Sigmoid colon (tissue), 7 donors: ENCODE measurements at places on chromosomes 6 and 20. TPM values are rescaled to one million over a fixed set of nuclear protein-coding genes. Genes with fewer than 3 reads are reported as not detected.

- H3K36me3 ChIP-seq = no peaks in the 10 kb centered on the region
- DNase-seq = no peak
- H3K4me3 ChIP-seq = no peak overlapping the region
- H3K27ac ChIP-seq = no peak overlapping the region
Observed at GRCh38 chr6:33863723-33864440, 60.1 kb upstream of the MLN start.

GRCh38 chr6:124535746-124536145 lies 426.5 kb upstream of the RNF217 start:
- no peak overlapping the region for H3K4me3 ChIP-seq
- H3K4me1 ChIP-seq = no peaks in the 10 kb centered on the region
- no peaks in the 10 kb centered on the region for H3K36me3 ChIP-seq
- no peak overlapping the region for H3K27ac ChIP-seq

The BHLHE23 gene
- total RNA-seq = not detected

The SYCP2L gene
- 0.71 TPM for total RNA-seq

The OR2B6 gene
- not detected for total RNA-seq
